ENCODE measurements at places on chromosomes 12 and 14. TPM values are rescaled to one million over a fixed set of nuclear protein-coding genes. Genes with fewer than 3 reads are reported as not detected.

- DNase-seq = no peak
These were observed 27.9 kb upstream of the ATP2A2 start for GRCh38 chr12:110253176-110253575.

- no peak for DNase-seq
These were observed 4.4 kb downstream of the MMP17 start for GRCh38 chr12:131832321-131833231.

DNA sequence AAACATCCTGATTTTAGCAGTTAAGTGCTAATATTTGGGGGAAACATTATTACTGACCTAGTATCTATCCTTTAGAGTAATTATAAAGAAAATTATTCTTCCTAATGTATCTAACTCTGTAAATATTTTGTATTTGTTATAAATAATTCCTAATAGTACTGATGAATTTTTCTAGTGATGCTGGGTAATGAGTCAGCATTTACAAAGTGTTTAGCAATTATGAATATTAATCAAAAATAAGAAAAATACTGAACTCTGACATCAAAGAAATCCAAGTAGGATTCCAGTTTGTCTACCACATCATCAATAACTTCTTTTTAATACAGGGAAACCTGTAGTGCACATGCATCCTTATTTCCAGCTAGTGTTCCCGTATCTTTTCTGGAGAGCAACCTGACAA lies 9.0 kb downstream of the NAP1L1 start:
- DNase-seq = no peak

DNA sequence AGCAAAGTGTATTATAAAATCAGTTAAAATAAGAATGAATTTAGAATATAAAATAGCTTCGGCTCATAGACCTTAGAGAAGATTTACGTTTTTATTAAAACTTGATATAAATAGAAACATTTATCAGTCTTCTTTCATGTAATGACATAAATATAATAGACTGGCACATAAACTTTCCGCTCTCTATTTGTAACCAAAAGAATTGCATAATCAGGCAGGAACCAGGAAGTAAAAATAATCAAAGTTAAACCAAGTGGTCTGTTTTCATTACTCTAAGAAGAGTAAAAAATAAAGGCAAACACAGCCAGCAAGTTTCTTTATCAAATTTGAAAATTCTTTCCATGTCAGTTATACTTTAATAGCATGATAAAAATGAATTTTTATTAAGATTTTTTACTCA lies 46.3 kb upstream of the ATP2A2 start:
- no peak for DNase-seq

DNA sequence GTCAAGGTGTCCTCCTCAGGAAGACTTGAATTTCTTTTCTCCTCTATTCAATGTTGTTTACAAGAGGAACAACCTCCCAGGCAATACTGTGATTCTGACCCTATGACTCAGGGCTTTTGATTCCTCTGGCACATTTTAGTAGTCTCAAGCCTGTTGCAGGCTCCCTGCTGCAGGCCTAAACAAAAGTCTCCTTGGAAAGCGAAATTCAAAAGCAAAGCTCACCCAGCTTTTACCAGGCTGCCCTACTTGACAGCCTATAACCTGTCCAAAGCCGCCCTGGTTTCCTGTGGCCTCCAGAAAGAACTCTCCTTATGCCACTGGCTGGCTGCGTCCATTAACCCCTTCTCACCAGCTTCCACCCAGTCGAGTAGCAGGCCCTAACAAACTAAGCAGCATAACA lies 11.6 kb downstream of the FGD6 start:
- no peak for DNase-seq

The SLC2A14 gene
- polyA plus RNA-seq = 0.43 TPM

The TPH2 gene
- polyA plus RNA-seq = 0.26 TPM

The DHRS2 gene
- polyA plus RNA-seq = 30.0 TPM

The FLRT2 gene
- 294 TPM for polyA plus RNA-seq

The EFS gene
- polyA plus RNA-seq = 66.8 TPM
